Occipital lobe (tissue), 3 donors: ENCODE measurements at places on chromosomes 2 and 18. TPM values are rescaled to one million over a fixed set of nuclear protein-coding genes. Genes with fewer than 3 reads are reported as not detected.

DNA sequence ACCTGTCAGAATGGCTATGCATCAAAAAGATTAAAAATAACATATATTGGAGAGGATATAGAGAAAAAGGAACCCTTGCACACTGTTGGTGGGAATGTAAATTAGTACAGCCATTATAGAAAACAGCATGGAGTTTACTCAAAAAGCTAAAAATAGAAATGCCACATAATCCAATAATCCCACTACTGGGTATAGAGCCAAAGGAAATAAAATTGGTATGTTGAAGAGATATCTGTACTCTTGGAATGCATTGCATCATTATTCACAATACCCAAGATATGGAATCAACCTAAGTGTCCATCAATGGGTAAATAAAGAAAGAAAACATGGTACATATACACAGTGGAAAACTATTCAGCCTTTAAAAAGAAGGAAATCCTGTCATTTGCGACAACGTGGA, 77.2 kb downstream of the C1D start:
- no peak for DNase-seq

DNA sequence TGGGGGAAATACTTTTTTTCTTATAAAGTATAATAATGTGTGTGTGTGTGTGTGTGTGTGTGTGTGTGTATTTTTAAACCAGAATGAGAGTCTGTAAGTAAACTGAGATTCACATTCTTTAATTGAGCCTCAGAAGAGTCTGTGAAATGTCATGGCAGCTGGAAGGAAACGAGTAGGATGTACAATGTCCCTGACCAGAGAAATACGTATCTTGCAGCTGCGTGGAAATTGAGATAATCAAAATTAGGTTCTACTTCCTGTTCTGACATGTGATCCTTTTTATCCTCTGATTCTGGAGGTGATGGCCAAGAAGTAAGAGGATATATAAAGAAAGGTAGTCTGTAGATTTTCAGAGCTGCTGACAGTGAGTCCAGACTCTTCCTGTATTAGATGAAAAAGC, 50.0 kb downstream of the SH3RF3 start:
- DNase-seq: no peak

DNA sequence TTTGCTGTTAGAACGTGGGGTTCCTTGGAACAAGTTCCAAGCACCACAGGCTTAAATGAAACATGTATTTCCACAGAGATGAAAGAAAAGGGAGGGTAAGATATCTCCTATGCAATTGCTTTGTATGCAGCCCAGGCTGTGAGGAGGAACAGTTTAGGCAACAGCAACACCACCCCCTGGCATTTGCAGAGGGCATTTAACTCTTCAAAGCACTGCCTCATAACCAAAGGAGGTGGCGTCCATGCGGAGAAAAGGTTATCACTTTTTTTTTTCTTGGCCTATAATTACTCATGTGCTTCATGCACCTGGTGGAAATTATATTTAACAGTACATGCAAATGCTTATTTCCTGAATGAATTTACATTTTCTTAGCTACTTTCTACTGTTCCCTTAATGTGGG, 286.0 kb downstream of the LPIN1 start:
- DNase-seq: no peak

GRCh38 chr2:39059366-39059952, 61.4 kb downstream of the SOS1 start:
- no peak for DNase-seq

- DNase-seq: no peak
Observed at GRCh38 chr2:178246696-178247095, 52.4 kb downstream of the OSBPL6 start.

GRCh38 chr2:128375454-128375853, 56.8 kb upstream of the HS6ST1 start:
- no peak for DNase-seq

Gene MALT1
- 25.4 TPM for total RNA-seq

Gene MOB1A
- total RNA-seq: 52.6 TPM

Gene SELENOI
- total RNA-seq: 70.2 TPM

Gene SERPINB13
- total RNA-seq: not detected
